Pulmonary artery endothelial cell (primary cell): ENCODE measurements at places on chromosomes 11 and 22.

DNA sequence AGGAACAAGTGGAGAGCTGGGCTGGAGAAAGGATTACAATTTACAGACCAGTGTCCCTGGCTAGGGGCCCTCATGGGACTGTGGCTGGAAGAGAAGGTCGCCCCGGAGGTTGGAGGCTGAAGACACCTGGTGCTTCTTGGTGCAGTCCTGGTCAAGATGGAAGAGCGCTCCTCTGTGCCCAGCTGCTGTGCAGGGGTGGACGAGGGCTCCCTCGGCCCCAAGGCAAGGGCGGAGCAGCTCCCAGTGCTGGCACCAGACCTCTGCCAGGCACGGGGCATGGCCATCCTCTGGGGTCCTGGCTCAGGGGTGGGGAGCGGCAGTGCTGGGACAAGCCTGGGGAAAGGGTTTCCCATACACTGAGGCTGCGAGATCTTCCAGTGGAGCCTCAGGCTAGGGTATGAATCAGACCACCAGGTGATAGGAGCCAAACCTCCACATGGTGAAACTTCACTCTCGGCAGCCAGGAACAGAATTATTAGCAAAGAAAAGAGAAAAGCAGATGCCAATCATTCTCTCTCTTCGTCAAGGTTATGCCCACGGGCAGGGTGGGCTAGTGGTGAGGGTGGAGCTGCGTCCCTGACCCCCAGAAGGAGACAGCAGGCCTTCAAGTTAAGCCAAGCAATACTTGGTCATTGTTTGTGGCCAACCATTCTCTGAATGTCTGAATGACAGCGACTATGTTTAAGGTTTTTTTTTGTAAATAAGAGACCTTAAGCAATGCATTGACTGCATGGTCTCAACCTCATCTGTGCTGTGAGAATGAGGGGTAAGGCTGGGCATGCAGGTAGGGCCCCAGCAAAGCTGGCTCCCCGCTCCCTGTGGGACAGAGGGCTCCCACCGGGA, 32.1 kb downstream of the PPM1F start:
- DNase-seq, result no peak

GRCh38 chr11:18145837-18146236, 13.5 kb downstream of the MRGPRX3 start:
- no peak for DNase-seq

GRCh38 chr11:87722756-87723565, 452.3 kb downstream of the RAB38 start:
- DNase-seq, result no peak

DNA sequence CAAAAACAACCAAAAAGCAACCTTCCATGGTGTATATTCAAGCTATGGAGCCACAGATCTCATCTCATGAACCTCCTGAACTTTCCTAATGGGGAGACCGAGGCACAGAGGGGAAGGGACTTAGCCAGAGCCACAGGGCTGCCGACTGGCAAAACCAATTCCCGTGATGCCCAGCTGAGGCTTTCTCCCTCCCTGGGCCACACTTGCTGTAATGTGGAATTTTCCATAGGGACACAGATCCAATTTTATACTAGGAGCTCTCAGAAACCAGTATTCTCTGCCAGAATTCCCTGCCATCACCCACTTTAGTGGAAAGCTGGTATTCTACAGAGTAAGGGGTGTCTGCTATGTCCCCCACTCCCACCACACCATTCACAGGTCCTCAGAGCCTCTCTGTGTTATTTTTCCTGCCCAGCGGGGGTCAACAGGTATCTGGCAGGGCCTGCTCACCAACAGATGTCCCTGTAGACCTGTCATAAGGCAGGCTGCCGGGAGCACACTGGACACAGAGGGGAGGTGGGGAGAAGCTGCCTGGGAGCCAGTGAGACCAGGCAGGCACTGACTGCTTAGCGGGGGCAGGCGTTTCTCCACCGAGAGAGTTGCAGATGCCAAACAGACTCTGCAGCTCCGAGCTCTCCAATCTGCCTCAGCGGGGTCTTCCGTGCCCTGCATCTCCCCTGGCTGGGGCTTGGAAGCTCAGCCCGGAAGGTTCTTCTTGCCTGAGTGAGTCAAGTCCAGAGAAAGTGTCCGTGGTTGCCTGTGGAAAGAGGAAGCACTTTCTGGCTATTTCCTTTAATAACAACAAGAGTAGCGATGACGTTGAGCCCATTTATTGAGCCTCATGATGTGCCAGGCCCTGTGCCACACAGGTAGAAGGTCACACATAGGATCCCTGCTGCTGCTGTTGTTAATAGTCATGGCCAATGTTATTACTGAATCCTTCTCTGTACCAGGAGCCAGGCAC, 26.3 kb downstream of the RPS6KA4 start:
- DNase-seq, result no peak

DNA sequence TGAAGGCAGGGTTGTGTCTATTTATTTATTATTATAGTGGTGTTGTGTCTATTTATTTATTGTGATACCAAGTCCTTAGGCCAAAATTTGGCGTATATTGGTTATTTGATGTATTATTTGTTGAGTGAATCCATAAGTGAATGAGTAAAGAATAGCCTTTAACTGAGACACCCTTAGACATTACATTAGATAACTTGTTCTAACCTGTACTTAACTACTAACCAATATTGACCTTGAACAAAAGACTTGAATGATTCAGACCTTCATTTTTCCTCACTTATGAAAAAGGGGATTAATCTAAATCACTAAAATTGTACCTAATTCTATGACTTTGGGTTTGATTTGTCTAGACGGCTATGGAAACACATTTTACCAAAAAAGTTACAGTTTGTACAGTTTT, 370.5 kb downstream of the JRKL start:
- DNase-seq, result no peak
